Nucleus accumbens (tissue), 56 donors: ENCODE measurements at places on chromosomes 1 and 21.

DNA sequence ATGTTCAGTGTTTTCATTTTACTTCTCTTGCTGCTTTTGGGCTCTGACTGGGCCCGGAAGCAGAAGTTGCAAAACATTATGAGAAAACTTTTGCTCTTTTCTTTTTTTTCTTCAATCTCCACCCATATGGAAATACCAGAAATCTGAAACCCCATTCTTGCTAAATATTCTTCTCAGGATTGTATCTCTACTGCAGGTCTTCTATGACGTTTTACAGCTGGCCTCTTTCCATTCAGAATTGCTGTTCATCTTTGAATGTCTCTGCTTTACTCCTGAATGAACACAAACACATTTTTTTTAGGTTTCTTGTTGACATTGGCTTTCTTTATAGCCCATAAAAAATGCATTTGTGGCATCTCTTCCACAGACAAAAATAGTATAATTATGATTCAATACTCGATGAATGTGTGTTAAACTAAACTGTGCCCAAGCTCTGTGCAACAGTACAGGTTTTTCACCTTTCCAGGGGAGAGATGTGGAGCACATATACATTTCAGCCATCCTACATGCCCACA, 18.8 kb downstream of the PTPRC start:
- DNase-seq: no peak

DNA sequence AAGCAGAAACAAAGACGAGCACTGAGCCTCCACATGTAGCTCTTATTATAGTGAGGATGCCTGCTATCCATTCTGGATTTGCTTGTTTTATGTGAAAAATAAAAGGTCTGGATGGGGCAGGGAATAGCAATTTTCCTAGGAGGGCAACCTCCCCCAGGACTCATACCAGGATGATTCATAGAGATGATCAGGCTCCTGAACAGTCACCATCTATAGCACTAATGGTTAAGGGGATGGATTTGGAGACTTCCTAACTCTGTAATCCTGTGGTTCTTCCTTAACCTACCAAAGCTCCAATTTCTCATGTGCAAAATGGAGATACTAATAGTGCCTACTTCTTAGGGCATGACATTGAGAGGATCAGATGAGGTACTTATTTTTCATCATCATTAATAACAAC, 34.5 kb upstream of the CD58 start:
- DNase-seq: no peak

GRCh38 chr1:149886396-149887195, 12.8 kb upstream of the BOLA1 start:
- peak; percentile 90 for DNase-seq

DNA sequence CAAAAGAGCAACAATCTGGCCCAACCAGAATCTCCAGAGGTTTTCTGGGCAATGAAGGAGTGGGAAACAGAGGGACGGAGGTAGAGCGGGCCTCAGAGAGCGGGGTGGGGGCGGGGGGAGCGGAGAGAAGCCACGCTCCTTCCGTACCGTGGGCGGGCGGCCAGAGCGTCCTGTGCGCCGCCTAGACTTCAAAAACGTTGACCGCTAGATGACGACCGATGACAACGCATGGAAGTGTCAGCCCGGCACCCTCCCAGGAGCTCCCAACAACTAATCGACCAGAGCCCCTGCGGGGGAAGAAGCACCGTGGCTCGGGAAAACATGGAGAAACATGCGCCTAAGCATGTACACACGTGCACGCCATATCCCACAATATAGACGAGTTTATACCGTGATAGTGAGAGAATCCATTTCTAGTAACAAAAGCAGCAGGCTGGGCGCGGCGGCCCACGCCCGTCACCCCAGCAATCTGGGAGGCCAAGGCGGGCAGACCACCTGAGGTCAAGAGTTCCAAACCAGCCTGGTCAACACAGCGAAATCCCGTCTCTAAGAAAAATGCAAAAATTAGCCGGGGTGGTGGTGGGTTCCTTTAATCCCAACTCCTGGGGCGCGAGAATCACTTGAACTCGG, 131.9 kb downstream of the LIPI start:
- DNase-seq: no peak

DNA sequence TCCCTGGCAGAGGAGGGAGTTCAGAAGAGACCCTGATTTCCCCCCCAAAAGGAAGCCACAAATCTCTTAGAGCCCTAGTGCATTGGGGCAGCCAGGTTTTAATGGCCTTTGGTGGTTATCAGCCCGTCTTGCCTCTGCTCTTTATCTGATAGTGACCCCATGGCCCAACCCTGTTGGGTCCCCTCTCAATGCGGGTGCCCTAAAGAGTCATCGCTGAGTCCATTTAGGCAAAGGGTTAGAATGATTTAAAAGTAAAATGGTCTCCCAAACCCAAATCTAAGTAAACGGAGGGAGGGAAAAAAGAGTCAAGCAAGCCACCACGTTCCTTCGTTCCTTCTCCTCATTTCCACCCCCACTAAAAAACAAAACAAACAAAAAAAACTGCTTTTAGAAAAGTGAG, 164.0 kb downstream of the RUNX1 start:
- DNase-seq: no peak

- no peak for DNase-seq
Measured at GRCh38 chr1:3732434-3733093, 19.7 kb upstream of the CCDC27 start.

DNA sequence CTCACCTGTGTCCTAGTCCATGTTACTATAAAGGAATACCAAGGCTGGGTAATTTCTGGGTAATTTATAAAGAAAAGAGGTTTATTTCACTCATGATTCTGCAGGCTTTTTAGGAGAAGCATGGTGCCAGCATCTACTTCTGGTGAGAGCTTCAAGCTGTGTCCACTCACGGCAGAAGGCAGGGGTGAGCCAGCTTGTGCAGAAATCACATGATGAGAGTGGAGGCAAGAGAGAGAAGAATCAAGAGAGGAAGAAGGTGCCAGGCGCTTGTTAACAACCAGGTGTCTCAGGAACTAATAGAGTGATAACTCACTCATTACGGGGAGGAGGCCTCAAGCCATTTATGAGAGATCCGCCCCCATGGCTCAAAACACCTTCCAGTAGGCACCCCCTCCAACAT, 67.5 kb upstream of the CD34 start:
- DNase-seq: no peak

- no peak for DNase-seq
Measured at GRCh38 chr1:204202481-204202880, 6.2 kb upstream of the KISS1 start.

- DNase-seq: no peak
Measured at GRCh38 chr1:151984313-151984956, 9.2 kb downstream of the S100A10 start.

GRCh38 chr21:46274797-46275390, 10.5 kb downstream of the MCM3AP start:
- no peak for DNase-seq

- DNase-seq: no peak
Measured at GRCh38 chr1:170261669-170262068, 115.9 kb downstream of the NTMT2 start.

DNA sequence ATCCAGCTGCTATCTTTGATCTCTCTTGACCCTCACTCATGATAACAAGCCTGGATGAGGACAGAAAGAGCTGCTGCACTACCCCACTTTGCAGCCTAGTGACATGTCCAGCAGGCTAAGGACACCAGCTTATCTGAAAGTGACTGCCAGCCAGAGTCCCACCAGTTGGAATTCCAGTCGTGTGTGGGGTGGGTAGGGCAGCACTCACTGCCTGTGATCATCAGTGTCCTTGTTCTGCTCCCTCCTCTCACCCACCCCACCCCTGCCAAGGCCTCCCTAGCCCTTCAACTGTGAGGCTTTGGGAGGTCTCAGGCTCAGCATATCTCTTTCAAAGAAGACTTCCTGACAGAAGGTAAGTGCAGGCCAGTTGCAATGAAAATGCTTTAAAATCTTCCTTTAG, 15.5 kb upstream of the NMNAT2 start:
- DNase-seq: no peak

GRCh38 chr1:66919828-66920227, 4.8 kb downstream of the DNAI4 start:
- DNase-seq: no peak

DNA sequence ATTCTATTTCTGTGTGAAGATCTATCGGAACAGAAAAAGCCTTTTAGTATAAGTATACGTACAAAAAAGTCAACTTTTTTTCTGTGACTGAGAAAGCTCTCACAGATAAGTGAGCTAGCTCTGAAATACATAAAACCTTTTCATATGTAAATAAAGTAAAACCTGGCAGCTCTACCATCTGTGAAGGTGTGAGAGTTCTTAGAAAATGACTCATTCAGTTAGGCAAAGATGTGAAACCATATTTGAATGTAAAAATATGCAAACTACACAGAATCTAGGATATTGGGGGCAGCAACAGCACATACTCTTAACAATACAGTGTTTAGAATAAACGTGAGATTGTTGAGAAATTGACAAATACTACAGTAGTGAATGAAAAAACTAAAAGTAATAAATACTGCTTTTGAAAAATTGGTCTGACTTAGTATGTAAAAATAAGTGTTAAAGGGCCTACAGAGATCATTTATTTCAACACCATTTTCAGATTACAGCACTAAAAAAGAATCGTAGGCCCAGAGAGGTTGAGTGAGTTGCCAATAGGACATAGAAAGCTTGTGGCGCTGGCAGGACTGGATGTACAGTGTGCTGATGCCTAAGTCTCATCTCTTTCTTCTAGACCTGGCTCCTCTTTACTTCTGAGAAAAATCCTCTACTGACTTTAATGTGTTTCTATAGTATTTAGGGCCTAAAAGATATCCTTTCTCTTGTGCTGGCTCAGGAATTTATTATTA, 19.8 kb downstream of the ATP6V1G3 start:
- no peak for DNase-seq

GRCh38 chr1:205248793-205249601, 21.3 kb downstream of the TMCC2 start:
- DNase-seq: no peak

DNA sequence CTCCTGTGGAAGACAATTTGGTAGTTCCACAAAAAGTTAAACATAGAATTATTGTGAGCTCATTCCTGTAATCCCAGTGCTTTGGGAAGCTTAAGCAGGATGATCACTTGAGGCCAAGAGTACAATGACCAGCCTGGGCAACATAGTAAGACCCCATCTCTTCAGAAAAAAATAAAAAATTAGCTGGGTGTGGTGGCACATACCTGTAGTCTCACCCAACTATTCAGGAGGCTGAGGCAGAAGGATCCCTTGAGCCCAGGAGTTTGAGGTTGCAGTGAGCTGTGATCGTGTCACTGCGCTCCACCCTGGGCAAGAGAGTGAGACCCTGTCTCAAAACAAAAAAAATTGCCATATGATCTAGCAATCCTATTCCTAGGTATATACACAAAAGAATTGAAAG, 4.1 kb upstream of the CHML start:
- no peak for DNase-seq

DNA sequence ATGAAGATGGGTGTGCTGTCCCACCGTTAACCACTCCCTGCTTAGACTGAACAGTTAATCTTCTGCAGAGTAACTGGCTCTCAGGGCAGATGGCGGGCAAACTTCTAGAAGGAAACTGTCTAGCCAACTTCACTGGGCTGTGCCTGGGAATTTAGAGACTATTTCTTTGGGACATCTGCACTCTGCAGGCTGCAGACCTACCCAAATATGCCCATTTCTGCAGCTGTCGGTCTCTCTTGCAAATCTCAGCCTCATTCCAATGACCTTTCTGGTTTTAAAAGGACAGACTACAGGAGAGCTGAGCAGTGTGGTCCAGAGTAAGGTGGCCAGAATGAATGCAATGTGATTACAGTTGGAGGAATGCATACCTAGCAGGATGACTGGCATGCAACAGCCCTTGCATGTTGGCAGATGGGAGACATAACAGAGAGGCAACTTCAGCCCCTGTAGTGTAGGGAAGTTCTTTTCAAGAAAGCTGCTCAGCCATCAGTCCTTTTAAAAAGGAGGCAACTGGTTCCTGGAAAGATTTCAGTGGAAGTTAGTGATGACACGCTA, 26.3 kb upstream of the IL20 start:
- DNase-seq: no peak

GRCh38 chr1:205339717-205340116, 17.0 kb downstream of the KLHDC8A start:
- no peak for DNase-seq

DNA sequence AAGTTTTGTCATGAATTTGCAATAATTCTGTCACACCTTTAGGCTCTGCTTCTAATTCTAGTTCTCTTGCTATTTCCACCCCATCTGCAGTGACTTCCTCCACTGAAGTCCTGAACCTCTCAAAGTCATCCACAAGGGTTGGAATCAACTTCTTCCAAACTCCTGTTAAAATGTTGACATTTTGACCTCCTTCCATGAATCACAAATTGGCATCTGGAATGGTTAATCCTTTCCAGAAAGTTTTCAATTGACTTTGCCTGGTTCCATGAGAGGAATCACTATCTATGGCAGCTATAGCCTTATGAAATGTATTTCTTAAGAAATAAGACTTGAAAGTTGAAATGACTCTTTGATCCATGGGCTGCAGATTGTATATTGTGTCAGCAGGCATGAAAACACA, 19.7 kb upstream of the SFT2D2 start:
- DNase-seq: no peak

DNA sequence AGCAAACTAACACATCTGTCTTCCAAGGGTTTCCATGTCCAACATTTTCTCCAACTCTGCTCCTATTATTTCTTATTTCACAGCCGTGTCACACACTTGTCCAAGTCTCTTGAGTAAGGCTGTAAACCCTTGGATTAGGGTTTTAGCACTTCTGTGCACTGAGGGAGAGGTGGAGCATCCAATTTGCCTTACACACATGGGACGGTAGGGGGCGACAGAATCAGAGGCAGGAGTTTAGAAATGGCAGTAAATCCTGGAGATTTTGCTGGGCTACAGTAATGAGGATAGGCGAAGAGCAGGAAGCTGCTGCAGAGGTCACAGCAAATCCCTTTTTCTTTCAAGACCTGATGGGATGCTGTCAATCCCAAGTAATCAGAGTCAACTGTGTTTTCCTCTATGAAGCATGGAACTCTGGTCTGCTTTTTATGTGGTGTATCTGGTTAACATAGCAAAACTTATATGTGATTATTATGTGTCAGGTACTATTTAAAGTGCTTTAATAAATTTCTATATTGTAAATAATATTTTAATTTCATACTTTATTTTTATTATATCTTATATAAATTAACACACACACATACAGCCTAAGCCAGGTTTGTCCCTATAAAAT, 15.4 kb upstream of the LCE5A start:
- no peak for DNase-seq

DNA sequence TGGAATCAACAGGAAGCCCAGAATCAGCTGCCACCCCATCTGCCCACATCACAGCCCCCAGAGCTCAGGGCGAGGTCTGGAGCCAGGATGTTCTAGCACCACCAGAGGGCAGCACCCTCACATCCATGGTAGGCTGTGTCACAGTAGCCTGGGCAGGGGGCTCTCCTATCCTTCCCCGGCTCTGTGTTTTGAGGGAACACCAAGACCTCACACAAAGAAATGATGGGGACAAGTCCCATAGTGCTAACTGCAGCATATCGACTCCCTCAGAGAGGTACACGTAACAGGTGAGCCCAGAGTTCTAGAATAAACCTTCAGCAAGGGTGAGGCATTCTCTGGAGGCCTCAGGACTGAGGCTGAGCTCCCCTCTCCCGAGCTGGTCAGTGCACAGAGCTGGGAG, 2.3 kb upstream of the KCNC4 start:
- peak; percentile 41 for DNase-seq

GRCh38 chr1:2416403-2416802, 4.0 kb upstream of the PEX10 start:
- no peak for DNase-seq

- no peak for DNase-seq
Measured at GRCh38 chr1:9852410-9853248, 28.9 kb upstream of the CLSTN1 start.

GRCh38 chr1:223052462-223052861, 90.6 kb downstream of the TLR5 start:
- DNase-seq: no peak
